ENCODE measurements at places on chromosomes 6 and 20. TPM values are rescaled to one million over a fixed set of nuclear protein-coding genes. Genes with fewer than 3 reads are reported as not detected.

The PABPC1L gene
- 19.8 TPM for total RNA-seq

The CGAS gene
- total RNA-seq, result 2.9 TPM

The DDO gene
- total RNA-seq, result 2.0 TPM

The APOBEC2 gene
- total RNA-seq, result not detected

The SIM1 gene
- not detected for total RNA-seq

The LAMA2 gene
- 14.4 TPM for total RNA-seq

The PRL gene
- not detected for total RNA-seq

The METTL24 gene
- 0.31 TPM for total RNA-seq

The HLA-DQA1 gene
- 45.0 TPM for total RNA-seq

The SEL1L2 gene
- not detected for total RNA-seq

The APCDD1L gene
- 0.50 TPM for total RNA-seq

The CDSN gene
- total RNA-seq, result not detected

The TCF21 gene
- 6.9 TPM for total RNA-seq

The XKR7 gene
- total RNA-seq, result 0.06 TPM

The PKHD1 gene
- total RNA-seq, result 0.12 TPM

The ZNF391 gene
- total RNA-seq, result 1.4 TPM

The BANF2 gene
- total RNA-seq, result not detected

The MRPS18A gene
- 69.4 TPM for total RNA-seq

The PRND gene
- not detected for total RNA-seq

The MOG gene
- not detected for total RNA-seq

The SLA2 gene
- total RNA-seq, result 1.3 TPM

The CRISP2 gene
- not detected for total RNA-seq

The FRK gene
- 22.6 TPM for total RNA-seq

The TDP2 gene
- total RNA-seq, result 362 TPM

The BNIP5 gene
- total RNA-seq, result 14.4 TPM

The ZBP1 gene
- 6.8 TPM for total RNA-seq

The MAP7 gene
- 82.7 TPM for total RNA-seq

The TFAP2C gene
- 0.52 TPM for total RNA-seq

The PTCRA gene
- total RNA-seq, result not detected

The COL9A1 gene
- 1.6 TPM for total RNA-seq

The MUC21 gene
- not detected for total RNA-seq

The E2F3 gene
- total RNA-seq, result 9.5 TPM

The EDEM2 gene
- total RNA-seq, result 26.4 TPM

The TMEM217 gene
- 1.4 TPM for total RNA-seq

The TNF gene
- total RNA-seq, result 0.27 TPM

The POLR1H gene
- 25.6 TPM for total RNA-seq

The DEK gene
- total RNA-seq, result 75.7 TPM

The DUSP15 gene
- total RNA-seq, result 0.78 TPM

The RBM12 gene
- 63.5 TPM for total RNA-seq

The TBC1D22B gene
- total RNA-seq, result 13.4 TPM

The LHFPL5 gene
- not detected for total RNA-seq

The PROKR2 gene
- total RNA-seq, result not detected

The C6orf15 gene
- not detected for total RNA-seq

The SOX12 gene
- 5.6 TPM for total RNA-seq

The DCDC2 gene
- 2.1 TPM for total RNA-seq

The RUNX2 gene
- total RNA-seq, result 3.5 TPM
